Hindlimb muscle (tissue), 1 donor: ENCODE measurements at places on chromosomes 2 and 18. TPM values are rescaled to one million over a fixed set of nuclear protein-coding genes. Genes with fewer than 3 reads are reported as not detected.

EFEMP1 gene
- 19.1 TPM for polyA plus RNA-seq

CBLN2 gene
- polyA plus RNA-seq = 2.5 TPM

SPHKAP gene
- polyA plus RNA-seq = 41.8 TPM

VWC2L gene
- polyA plus RNA-seq = not detected

ABCG5 gene
- polyA plus RNA-seq = not detected

RAB6D gene
- polyA plus RNA-seq = 1.1 TPM

MYL12A gene
- 491 TPM for polyA plus RNA-seq

MBOAT2 gene
- polyA plus RNA-seq = 71.3 TPM

NYAP2 gene
- polyA plus RNA-seq = 0.59 TPM

ACYP2 gene
- 25.1 TPM for polyA plus RNA-seq

MLPH gene
- polyA plus RNA-seq = 0.85 TPM

ST6GAL2 gene
- 3.6 TPM for polyA plus RNA-seq

PSD4 gene
- 1.6 TPM for polyA plus RNA-seq

STAM2 gene
- 20.2 TPM for polyA plus RNA-seq

RAB17 gene
- polyA plus RNA-seq = 1.6 TPM

TMEM127 gene
- 31.1 TPM for polyA plus RNA-seq

TMEM163 gene
- 0.72 TPM for polyA plus RNA-seq

CNGA3 gene
- 0.57 TPM for polyA plus RNA-seq

REG3G gene
- polyA plus RNA-seq = not detected

GPR39 gene
- 0.13 TPM for polyA plus RNA-seq

IFIH1 gene
- 2.8 TPM for polyA plus RNA-seq

MSH6 gene
- 33.3 TPM for polyA plus RNA-seq

RPRM gene
- 17.0 TPM for polyA plus RNA-seq

PRSS56 gene
- polyA plus RNA-seq = 2.2 TPM

FIGN gene
- 0.99 TPM for polyA plus RNA-seq

MC2R gene
- polyA plus RNA-seq = 0.23 TPM

COLEC12 gene
- 45.0 TPM for polyA plus RNA-seq

IMPA2 gene
- 25.3 TPM for polyA plus RNA-seq

PIK3C3 gene
- 30.9 TPM for polyA plus RNA-seq

OR6B2 gene
- not detected for polyA plus RNA-seq

MOCOS gene
- 0.10 TPM for polyA plus RNA-seq

DES gene
- polyA plus RNA-seq = 5,382 TPM

MYO5B gene
- 1.7 TPM for polyA plus RNA-seq

LDLRAD4 gene
- polyA plus RNA-seq = 8.0 TPM

SERPINB10 gene
- 0.15 TPM for polyA plus RNA-seq

KYNU gene
- 0.76 TPM for polyA plus RNA-seq

TAF4B gene
- 3.3 TPM for polyA plus RNA-seq

SPC25 gene
- 6.7 TPM for polyA plus RNA-seq

TCF23 gene
- polyA plus RNA-seq = 0.17 TPM

LRRC30 gene
- 9.2 TPM for polyA plus RNA-seq

NEU4 gene
- polyA plus RNA-seq = 6.7 TPM
